CD4-positive, alpha-beta T cell treated with Interleukin-17A for 1 hour (primary cell): ENCODE measurements at places on chromosomes 2 and 18.
A peak's percentile ranks its signal among the peaks of the same experiment; 100 is the strongest.

DNA sequence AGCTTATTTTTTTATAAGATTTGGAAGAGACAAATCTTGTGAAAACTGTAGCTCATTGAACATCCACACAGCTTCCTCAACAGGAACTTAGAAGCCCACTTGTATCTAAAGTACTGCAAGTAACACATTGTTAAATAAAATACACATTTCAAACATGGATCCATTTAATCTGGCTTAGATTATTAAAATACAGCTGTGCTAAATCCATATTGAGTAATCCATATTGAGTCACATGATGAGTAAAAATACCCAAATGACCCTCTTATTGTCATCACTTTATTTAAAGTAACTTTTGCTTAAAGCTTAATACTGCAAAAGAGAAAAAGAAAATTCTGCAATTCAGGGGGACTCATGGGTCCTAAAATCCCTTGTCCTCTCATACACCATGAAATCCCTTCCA is 133.3 kb downstream of the OSR1 start:
- no peak for DNase-seq

GRCh38 chr2:85868822-85869221 is 20.0 kb downstream of the ST3GAL5 start:
- no peak for DNase-seq

- DNase-seq = no peak
Observed at GRCh38 chr2:18724371-18725145, 135.2 kb upstream of the NT5C1B start.

- DNase-seq = no peak
Observed at GRCh38 chr2:104092886-104093285, 761.0 kb upstream of the POU3F3 start.

DNA sequence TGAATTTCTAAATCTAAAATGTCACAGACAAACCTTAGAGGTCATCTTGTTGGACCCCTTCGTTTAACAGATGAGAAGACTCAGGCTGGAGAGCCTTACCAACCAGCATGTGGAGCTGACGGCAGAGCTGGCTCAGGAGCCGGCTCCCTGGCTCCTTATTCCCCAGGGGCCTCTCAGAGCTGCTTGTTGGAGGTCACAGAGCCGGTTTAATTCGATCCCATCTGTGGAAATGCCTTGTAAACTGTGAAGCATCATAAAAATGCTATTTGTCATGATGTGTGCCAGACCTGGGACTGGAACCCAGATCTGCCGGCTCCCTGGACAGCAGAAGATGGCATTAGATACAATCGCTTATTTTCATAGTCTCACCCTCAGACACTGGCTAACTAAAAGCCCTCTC is 8.2 kb upstream of the CIB4 start:
- no peak for DNase-seq

DNA sequence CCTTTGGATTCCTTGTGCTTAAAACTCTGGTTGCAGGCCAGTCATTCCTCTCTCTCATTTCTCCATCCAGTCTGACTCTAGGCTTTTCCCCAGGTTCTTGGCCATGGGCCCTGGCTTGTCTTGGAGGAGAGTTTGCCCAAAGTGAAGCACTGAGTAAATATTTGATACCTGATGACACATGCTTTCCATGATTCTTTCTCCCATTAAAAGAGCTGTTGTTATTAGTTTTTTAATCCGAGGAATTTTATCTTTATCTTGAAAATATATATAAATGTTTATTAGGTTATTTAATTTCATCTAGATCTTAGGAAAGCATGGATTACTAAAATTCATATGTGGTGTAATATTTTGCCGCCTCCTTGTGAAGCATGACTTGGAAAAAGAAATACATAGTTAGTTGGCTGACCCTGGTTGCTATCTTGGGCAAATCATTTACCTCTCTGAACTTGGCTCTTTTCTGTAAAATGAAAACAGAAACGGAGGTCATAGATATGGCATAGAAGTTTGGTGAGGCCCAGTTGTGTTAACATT is 650.1 kb downstream of the SLC4A3 start:
- no peak for DNase-seq

- DNase-seq = no peak
Observed at GRCh38 chr2:128166746-128167353, 75.8 kb downstream of the UGGT1 start.

- no peak for DNase-seq
Observed at GRCh38 chr2:138390316-138390945, 111.1 kb upstream of the SPOPL start.

DNA sequence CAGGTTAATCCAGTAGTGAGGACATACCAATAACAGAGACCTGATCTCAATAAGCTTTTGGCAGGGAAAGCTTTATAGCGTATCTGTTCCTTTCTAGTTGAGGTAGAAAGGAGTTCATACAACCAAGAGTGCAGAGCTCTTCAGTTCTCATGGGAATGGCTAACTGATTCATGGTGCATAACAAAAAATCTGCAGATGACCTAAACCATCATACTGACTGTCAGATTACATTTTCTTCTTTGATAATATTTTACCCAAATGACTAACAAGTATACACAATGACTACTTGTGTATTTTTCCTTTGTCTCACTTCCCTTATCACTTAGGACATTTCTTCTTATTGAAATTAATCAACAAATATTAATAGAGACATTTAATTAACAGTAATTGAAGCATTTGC is 140.0 kb upstream of the SERTAD2 start:
- DNase-seq = no peak

GRCh38 chr2:241061275-241061674 is 40.8 kb downstream of the MTERF4 start:
- DNase-seq = no peak

- DNase-seq = no peak
Observed at GRCh38 chr18:3279201-3280185, 17.6 kb downstream of the MYL12B start.

- DNase-seq = peak; percentile 41
Observed at GRCh38 chr18:79684283-79684631, 4.7 kb downstream of the CTDP1 start.

DNA sequence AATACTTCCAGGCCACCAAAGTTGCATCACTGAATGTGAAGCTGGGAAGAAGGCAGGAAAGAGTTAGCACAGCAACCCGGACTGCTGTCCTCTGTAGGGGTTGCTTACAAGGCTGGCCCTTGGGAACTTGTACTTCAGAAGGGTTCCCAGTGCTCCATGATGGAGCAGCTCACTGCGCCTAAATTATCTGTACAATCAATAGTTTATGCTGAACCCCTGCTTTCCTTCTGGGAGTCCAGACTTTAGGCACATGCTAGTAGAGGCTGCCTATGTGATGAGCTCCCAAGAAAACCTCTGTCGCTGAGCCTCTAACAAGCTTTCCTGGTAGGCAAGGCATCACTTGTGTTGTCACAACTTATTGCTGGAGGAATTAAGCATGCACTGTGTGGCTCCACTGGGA is 34.3 kb downstream of the XDH start:
- DNase-seq = no peak

GRCh38 chr2:64789466-64790320 is 136.0 kb upstream of the SERTAD2 start:
- DNase-seq = no peak

DNA sequence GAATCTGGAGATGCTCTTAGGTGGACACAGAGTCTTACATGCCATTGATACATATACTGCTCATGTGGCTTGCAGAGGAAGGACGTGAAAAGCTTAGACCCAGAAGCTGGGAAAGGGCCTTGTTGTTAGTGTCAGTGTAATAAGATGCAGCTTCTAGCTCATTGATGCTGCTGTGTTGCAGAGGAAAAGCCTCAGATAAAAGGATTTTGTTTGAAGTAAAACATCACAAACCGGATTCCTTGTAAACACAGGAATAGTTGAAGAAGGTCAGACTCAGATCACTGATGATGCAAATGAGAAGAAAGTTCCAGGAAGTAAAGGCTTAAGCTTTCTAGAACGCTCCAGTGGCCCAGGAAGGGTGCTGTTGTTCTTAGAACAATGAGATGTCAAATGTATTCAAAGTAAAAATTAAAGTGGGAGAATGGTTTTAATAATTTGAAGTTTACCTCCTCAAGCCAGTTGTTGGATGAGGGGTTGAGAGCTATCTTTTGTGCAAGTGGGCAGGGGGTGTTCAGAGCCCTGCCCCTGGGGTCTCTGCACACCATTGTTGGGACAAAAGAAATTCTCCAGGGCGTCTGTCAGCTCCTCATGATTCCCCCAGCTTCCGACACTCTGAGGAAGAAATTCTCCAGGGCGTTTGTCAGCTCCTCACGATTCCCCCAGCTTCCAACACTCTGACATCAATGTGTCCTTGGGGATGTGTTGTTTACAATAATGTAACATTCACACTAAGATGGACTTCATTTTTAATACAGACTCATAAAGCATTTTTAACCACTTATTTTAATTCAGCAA is 61.3 kb upstream of the CHMP1B start:
- DNase-seq = no peak

- no peak for DNase-seq
Observed at GRCh38 chr18:22447792-22448191, 30.1 kb upstream of the CTAGE1 start.

DNA sequence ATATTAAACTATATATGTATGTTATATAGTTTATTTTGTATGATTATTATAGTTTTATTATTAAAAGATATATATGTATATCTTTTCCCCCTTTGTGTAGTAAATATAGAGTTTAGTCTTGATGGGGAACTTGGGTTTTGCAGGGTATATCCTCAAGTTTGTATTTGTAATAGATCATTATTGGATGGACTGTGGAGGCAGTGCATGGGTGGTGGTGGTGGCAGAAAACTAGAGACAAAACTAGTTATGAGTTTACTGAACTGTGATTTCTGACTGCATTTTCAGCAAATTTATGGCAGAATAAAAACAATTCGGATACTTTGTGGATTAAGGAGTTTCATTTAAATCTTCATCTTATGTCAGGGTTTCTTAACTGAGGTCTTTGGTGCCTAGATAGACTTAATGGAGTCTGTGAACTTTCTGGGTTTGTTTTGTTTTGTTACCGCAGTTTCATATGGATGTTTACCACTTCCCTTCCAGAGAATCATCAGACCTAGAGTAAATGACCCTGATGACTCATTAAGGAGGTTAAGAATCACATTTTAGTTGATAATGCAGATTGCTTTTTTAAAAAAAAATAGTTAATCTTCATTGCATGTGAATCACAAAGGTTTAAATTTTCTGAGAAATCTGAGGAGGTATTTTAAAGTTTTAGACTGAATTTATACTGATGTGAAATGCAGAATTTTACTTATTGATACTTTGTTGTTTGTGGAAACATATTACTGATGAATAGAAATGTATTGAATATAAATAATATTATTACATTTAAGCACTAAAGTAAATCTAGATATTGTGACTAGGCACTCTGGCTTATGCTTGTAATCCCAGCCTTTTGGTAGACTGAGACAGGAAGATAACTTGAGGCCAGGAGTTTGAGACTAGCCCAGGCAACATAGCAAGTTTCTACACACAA is 14.5 kb downstream of the EPC2 start:
- DNase-seq = peak; percentile 67

DNA sequence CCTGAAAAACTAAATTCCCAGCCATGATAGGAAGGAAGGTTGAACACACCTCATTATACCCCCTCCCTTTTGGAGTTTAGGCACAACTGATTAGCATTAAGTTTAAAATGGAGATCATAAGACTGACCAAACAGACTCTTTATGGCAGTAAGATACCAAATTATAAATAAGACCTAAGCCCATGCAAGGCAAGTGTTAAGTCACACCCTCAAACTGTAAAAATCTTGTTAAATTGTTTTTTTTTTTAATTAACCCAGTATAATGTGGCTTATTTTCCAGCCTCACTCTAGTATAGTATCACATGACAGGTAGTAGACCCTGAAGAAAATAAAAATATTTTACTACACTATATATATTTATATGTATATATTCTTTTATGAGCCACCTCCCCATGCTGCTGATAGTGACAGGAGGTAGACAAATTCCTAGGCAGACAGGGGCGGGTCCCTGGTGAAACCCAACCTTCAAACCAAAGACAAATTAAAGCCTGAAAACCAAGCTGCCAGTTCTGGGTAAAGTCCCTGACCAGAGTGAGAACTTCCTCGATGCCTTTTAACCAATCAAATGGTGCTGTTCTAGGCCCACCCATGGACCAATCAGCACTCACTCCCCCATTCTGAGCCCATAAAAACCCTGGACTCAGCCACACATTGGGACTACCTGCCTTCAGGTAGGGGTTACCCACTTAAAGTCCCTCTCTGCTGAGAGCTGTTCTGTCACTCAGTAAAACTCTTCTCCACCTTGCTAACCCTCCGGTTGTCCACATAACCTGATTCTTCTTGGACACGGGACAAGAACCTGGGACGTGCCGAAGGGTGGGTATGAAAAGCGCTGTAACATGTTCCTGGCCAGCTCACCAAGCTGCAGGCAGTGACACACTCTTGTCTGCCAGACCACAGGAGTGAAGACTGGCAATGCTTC is 123.9 kb upstream of the B3GNT2 start:
- no peak for DNase-seq

DNA sequence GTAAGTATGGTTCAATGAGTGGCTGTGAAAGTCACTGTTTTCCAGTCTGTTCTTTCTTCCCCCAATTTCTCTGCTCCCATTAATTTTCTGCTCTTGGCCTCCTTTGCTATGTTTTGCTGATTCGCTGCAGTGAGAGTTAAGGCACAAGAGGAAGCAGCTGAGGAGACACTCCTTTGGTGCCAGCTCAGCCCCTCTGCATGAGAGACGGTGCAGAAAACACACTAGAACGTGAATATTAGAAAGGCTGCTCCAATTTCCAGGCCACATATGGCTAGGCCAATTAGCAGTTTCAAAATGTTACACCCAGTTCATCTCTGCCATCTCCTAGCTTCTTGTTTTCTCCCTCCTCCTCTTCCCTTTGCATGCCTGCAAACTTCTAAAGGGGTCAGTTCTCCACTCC is 38.9 kb downstream of the AKAIN1 start:
- no peak for DNase-seq

DNA sequence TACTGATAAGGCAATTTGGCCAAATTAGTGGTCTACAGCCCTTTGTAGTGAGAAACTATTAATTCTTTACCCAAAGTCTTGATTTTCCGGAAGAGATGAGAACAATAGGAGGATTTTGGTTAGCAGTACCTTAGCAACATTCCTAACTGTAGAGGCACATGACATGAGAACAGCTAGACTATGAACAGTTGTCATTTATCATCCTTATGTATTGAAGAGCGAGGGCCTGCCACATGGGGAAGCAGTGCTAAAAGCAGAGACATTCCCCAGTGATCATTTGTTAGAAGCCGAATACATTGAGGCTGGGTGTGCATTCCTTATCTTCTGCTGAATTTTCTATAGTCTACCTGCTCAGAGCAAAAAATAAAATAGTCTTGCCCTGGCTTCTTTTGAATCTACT is 65.2 kb downstream of the RBBP8 start:
- DNase-seq = no peak

GRCh38 chr2:161136696-161137324 is 23.4 kb upstream of the TANK start:
- DNase-seq = peak; percentile 91

GRCh38 chr2:205792908-205793307 is 110.6 kb downstream of the NRP2 start:
- no peak for DNase-seq

GRCh38 chr2:113282747-113283533 is 4.2 kb upstream of the PAX8 start:
- no peak for DNase-seq

GRCh38 chr18:24941174-24941951 is 410.6 kb downstream of the ZNF521 start:
- DNase-seq = no peak
